Lung microvascular endothelial cell (primary cell): ENCODE measurements at places on chromosomes 3 and 15. TPM values are rescaled to one million over a fixed set of nuclear protein-coding genes. Genes with fewer than 3 reads are reported as not detected.
A peak's percentile ranks its signal among the peaks of the same experiment; 100 is the strongest.

The GABRA5 gene
- not detected in 2 replicates for total RNA-seq

The TRANK1 gene
- total RNA-seq: 4.0 and 6.1 TPM in 2 replicates

The PGBD4 gene
- 0.65 and 1.4 TPM in 2 replicates for total RNA-seq

The HERC2 gene
- 36.0 and 48.6 TPM in 2 replicates for total RNA-seq

The MESP2 gene
- not detected in 2 replicates for total RNA-seq

GRCh38 chr3:62363275-62363674 is 10.1 kb downstream of the FEZF2 start:
- no peak for DNase-seq

DNA sequence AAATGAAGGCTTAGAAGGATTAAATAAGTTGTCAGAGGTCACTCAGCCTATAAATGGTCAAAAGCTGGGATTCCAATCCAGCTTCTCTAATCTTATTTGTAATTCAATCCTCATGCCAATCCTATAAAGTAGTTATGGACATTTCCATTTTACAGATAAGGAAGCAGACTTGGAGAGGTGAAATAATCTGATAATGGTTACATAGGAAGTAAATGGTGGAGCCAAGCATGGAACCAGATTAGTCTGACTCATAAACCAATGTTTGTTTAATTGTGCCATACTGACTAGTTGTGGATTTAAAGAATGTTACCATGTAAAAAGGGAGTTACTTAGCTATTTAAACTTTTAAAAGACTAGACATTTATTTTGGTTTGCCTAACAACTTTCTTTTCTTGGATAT is 59.7 kb downstream of the KCNAB1 start:
- DNase-seq: no peak

GRCh38 chr3:62559831-62560445 is 186.6 kb upstream of the FEZF2 start:
- DNase-seq: peak; percentile 63

DNA sequence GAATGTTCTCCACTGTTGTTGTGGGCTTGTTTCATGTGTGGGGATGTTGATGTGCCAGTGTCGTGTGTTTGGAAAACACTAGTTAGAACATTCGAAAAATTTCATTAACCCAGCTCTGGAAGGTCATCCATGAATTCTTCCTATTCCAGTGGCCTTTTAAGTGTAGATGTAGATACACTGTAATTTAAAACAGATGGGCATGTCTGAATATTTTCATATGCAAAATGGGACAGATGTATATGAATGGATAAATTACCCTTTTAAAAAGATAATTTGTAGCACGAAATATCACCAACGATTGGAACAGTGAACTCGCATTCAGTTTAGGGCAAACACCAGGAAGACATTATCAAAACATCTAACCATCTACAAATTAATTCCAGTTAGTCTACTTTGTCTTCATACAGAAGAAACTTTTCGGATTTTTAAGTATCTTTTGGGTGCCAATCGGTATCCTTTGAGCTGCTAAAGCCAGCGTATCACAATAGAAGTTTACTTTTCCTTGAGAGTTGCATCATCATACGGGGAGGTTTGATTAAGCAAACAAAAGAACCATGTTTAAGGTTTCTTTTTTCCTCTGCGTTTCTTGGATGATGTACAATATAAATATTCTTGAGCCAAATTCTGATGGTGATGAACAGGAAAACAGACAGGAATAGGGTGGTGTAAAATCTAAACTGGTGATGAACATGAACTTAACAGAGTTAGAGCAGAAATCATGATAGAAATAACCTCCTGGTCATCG is 528.1 kb downstream of the FOXP1 start:
- peak; percentile 84 for DNase-seq

GRCh38 chr3:37765591-37766488 is 95.8 kb upstream of the CTDSPL start:
- DNase-seq: no peak

DNA sequence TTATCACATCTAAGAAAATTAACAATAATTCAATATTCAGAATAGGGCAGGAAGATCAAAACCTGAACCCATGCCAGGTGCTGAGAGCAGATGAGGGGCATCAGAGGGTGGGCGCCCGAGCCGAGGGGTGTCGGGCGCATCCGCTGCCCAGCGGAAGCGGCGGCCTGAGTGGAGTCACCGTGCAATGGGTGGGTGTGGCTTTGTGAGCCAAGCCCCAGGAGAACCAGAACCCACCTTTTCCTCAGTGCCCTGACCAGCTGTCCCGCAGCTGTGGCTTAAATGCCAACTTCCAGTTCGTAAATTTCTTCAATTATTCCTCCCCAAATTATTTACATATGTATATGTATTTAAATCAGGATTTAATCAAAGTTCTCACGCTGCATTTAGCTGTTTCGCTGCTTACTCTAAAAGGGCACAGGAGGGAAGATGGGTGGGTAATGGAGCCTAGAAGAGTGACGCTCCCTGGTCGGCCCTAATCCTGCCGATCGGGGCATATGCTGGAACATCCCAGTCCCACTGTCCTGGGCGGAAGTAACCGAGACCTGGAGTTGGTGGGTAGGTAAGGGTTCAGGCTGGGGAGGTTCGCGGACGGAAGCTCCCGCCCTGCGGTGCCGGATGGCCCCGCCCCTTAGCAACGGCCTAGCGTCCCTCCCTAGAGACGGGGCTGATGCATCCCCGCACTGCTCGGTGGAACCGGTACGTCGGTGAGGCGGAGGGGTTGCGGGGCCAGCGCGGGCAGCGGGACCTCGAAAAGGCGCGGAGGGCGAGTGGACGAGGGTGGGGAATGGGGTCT is 1.3 kb downstream of the DNAH1 start:
- DNase-seq: peak; percentile 63

- DNase-seq: no peak
Measured at GRCh38 chr15:79430901-79431635, 1.1 kb upstream of the MINAR1 start.

GRCh38 chr15:78211189-78211921 is 23.0 kb downstream of the ACSBG1 start:
- no peak for DNase-seq

DNA sequence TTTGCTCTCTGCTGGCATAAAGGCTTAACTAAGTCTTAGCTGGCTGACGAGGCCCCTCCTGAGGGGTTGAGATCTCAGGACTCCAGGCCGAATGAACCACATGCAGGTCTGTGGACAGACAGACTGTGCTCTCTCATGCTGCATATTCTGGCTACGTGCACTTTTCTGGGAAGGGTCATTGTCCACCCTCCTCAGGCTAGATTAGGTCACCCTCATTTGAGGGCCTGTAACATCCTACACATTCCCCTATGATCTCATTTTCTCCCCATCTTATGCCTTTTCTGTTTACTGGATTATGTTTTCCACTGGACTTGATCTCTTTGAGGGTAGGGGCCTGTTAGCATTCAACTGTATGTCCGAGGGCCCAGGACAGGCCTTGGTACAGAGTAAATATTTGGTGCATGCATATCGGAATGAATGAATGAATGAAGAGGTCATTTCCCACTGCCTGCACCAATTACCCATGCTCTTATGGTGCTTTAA is 13.7 kb downstream of the EEFSEC start:
- no peak for DNase-seq
